ENCODE measurements at places on chromosomes 7 and 10.
A peak's percentile ranks its signal among the peaks of the same experiment; 100 is the strongest.

DNA sequence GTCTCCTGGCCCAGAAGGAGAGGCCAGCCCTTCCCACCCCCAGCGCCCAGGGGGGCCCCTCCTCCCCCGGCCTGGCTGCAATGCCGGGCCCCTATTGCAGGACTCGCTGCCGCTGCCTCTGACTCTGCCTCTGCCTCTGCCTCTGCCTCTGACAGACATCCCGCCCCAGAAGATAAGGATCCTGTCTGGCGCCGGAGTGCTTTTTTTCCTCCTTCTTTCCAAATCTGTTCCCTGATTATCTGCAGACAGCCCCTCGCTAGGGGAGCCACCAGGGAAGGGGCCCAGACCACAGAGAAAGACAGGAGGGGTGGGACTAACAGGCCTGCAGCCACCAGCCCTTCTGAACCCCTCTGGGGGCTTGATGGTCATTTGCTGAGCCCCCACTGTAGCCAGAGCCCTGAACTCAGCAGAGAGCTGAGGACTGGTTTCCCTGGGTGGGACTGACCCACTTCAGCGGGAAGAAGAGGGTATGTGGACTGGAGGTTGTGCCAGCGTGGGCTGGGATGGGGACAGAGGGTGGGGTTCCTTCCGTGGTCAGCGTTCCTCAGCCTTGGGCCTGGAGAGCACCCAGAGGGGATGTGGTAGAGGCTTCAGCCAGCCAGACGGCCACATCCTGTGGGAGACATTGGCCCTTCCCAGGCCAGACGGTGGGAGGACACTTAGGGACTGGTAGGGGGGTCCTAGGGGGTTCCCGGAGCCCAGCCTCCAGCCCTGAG lies 22.8 kb downstream of the UNC5B start:
- peak; percentile 72 for DNase-seq

DNA sequence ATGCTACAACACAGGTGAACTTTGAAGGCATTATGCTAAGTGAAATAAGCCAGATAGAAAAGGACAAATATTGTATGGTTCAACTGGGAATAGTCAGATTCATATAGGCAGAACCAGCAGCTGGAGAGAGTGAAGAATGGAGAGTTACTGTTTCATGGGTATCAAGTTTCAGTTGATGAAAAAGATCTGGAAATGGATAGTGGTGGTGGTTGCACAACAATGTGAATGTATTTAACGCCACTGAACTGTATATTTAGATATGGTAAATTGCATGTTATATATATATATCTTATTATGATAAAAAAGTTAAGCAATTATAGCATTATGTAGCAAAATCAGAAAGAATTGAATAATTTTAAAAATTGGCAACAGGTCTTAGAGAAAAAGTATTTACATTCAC lies 3.9 kb downstream of the LMBR1 start:
- no peak for DNase-seq

- peak; percentile 68 for DNase-seq
These were observed 51.1 kb downstream of the TMEM209 start for GRCh38 chr7:130154131-130154500.

- peak; percentile 53 for DNase-seq
These were observed at the start of gene GNG11 for GRCh38 chr7:93921607-93922566. Gene GNG11 (plus strand): TSS chr7:93921735. CDS start chr7:93922138, 403 bp downstream.

DNA sequence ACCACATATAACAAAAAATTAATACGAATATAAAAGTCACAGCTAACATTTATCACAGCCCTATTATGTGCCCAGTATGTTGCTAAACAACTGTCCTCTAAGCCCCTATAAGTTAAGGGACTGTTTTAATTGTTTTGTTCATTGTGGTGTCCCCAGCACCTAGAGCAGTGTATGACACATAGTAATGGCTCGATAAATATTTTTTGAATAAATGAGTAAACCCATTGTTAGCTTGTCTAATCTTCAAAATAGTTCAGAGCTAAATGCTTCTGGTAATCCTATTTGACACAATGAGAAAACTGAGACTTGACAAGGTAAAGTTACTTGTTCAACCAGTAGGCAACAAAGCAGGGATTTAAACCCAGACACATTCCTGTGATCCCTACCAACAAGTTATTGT lies 78.4 kb upstream of the NEUROD6 start:
- no peak for DNase-seq

GRCh38 chr10:35236739-35237138 lies 99.6 kb upstream of the CCNY start:
- no peak for DNase-seq

DNA sequence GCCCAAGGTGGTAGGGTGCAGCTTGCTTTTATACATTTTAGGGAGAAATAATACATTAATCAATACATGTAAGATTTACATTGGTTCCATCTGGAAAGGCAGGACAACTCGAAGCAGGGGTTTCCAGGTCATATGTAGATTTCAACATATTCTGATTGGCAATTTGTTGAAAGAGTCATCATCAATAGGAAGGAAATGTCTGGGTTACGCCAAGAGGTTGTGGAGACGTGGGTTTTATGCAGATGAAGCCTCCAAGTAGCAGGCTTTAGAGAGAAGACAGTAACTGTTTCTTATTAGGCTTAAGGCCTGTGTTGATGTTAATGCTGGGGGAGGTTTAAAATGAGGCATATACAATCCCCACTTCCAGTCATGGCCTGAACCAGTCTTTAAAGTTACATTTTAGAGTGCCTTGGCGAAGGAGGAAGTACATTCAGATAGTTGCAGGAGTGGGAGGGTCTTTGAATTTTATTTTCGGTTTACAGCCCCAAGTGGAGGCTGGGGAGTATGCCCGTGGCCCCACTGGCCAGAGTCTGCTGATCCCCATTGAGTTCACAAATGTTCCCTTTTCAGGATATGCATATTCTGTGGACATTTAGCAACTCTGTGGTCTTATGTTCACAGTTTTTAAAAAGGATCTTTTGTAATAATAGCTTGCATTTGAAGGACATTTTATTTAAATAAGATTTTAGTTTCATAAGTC lies 166.0 kb upstream of the GDF10 start:
- no peak for DNase-seq

DNA sequence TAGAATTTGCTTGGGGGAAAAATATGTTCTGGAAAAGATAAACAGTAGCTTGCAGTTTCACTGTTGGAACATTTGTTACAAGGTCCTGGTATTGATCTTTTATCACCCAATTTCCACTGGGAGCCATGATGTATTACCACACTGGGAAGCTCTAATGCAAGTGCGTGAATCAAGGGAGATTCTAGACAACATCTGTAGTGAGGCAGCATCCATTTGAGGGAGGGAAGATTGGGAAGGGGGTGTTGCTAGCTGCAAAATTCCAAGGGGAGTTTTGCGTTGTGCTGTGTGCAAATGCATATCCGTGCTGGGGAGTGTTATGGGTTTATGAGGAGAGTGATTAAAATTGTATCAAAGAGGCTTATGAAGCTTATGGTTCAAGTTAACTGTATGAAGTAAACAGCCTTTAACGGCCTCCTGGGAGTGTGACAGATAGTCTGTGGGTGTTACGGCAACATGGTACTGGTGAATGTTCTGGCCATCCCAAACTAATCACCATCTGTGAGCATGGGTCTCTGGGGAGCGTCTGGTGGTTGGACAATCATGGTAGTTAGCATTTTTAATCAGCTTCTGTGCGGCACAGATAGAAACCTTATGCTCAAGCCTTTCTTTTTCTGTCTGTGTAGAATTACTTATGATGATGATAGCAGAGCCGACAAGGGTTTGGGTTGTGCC lies 601.9 kb upstream of the GALNT17 start:
- DNase-seq, result no peak

GRCh38 chr7:16046041-16046440 lies 359.6 kb upstream of the MEOX2 start:
- DNase-seq, result no peak

GRCh38 chr7:77655836-77656455 lies 40.3 kb upstream of the RSBN1L start:
- no peak for DNase-seq

- DNase-seq, result no peak
These were observed 113.4 kb downstream of the PLXDC2 start for GRCh38 chr10:19929506-19930140.

GRCh38 chr10:111078505-111079185 lies 1.8 kb downstream of the ADRA2A start:
- DNase-seq, result peak; percentile 37

GRCh38 chr10:103859161-103860086 lies 4.0 kb upstream of the SH3PXD2A start:
- DNase-seq, result peak; percentile 90

DNA sequence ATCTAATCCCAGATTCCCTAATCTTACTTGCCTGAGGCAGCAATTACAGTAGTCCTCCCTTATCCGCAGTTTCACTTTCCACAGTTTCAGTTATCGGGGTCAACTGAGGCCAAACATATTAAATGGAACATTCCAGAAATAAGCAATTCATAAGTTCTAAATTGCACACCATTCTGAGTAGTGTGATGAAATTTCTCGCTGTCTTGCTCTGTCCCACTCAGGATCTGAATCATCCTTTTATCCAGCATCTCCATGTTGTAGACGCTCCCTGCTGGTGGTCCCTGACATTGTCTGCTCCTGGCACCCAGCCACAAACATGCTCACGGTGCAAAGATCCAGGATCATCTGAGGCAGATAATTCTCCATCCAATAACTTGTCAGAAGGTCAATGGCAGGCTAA lies 128.7 kb upstream of the CXCL12 start:
- DNase-seq, result no peak

- no peak for DNase-seq
These were observed 21.0 kb downstream of the ZCWPW1 start for GRCh38 chr7:100407285-100408180.

DNA sequence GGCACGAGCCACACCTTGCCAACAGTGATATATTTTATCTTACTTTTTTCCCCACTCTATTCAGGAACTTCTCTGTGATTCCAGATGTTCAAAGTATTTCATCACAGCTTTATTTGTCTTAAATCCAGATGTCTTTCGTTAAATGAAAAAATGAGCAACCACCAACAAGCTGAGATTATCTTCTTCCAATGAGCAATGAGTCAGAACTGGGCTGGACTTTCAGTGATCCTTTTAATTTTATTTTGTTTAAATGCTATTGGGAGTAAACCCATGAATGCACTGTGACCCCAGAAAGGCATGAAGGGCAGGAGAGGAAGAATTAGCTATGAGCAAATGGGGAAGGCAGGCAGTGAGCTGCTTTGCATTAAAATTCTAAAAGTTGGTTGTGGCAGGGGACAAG lies 77.6 kb upstream of the IMMP2L start:
- DNase-seq, result peak; percentile 80

DNA sequence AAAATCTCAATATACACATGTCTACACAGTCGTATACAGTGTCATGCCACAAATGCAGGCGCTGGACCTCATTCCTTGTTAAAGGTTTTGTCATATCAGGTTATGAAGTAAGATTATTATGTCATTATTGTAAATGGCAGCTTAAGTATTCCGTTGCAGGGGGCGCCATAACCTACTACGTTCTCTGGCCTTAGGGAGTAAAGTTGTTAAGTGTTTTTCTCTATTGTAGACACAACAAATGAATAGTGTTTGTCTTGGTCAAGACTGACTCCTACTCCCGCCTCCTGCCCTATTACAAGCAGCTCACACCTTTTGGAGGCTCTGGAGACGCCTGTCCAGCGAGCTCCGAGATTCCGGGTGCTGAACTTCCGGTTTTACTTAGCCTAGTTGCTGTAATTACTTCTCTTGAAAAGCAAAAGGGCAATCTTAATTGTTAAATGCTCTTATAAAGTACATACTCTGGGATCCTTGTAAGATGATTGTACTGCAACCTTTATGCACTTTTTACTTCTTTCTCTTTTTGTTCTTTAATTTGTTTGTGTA lies 994 bp downstream of the GATAD1 start:
- peak; percentile 81 for DNase-seq

DNA sequence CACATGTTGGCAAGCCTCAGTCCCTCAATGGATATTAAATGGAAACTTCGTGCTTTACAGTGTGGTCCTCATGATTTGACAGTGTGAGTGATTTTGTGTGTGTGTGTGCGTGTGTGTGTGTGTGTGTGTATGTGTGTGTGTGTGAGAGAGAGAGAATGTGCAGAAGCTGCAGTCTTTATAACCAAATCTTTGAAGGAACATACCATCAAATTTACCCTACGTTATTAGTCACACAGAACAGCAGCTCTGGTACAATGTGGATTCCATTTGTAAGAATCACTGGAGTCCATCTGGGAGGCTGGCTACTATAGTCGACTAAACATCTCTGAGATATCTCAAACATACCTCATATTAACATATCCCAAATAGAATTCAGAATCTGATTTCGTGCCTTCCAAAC lies 928.0 kb upstream of the POT1 start:
- no peak for DNase-seq

DNA sequence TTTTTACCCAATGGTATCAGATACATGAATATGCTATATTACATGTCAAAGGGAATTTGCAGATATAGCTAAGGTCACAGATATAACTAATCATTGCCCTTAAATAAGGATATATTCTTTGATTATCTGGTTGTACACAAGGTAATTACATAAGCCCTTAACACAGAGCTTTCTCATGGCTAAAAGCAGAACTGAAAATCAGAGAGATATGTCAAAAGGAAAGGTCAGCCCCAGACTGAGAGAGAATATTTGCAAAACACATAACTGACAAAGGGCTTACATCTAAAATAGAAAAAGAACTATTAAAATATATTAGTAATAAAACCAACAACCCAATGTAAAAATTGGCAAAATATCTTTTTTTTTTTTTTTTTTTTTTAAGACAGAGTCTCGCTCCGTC lies 1029.5 kb upstream of the LRRN3 start:
- DNase-seq, result no peak

DNA sequence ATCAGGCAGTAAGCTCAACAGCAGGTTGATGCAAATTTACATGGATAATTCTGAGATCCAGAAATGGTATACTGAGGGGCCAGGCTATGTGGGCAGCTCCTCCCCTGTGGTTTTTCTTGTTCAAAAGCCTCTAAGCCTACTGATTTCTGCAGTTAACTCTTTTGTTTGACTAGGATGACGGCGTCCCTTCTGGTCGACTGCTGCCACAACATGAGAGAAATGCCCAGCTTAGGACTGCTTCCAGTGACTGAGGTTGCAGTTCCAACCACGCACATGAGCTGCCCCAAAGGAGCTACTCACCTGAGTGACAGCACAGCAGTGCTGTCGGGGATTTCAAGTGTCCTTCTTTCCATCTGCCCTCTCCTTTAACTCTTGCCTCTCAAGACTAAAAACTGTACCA lies 973.0 kb upstream of the GHITM start:
- peak; percentile 37 for DNase-seq

GRCh38 chr7:150977382-150978125 lies 567 bp downstream of the KCNH2 start:
- no peak for DNase-seq
